ENCODE measurements at places on chromosomes 1 and 21. TPM values are rescaled to one million over a fixed set of nuclear protein-coding genes. Genes with fewer than 3 reads are reported as not detected.

Gene ACOT11
- 1.5 TPM for total RNA-seq

Gene SLC16A4
- total RNA-seq: 106 TPM

Gene LAMC1
- total RNA-seq: 620 TPM

Gene ESRRG
- not detected for total RNA-seq

Gene GPA33
- not detected for total RNA-seq

Gene OR2L13
- total RNA-seq: not detected

Gene NPHS2
- total RNA-seq: not detected

Gene LIN9
- 11.7 TPM for total RNA-seq

Gene LSS
- total RNA-seq: 261 TPM

Gene CADM3
- not detected for total RNA-seq

Gene LYPD8
- total RNA-seq: not detected

Gene KRTAP19-3
- total RNA-seq: not detected

Gene UBE2U
- total RNA-seq: 0.29 TPM

Gene C1orf116
- not detected for total RNA-seq

Gene LMOD1
- total RNA-seq: 5.4 TPM

Gene SPTA1
- not detected for total RNA-seq

Gene TNFRSF8
- under 0.01 TPM for total RNA-seq

Gene IQCC
- 1.1 TPM for total RNA-seq

Data from placental pericyte (primary cell).